ENCODE measurements at places on chromosomes 16 and 17.

- DNase-seq, result peak; percentile 74
Measured at GRCh38 chr17:79837888-79838521, 1.2 kb downstream of the CBX4 start.

DNA sequence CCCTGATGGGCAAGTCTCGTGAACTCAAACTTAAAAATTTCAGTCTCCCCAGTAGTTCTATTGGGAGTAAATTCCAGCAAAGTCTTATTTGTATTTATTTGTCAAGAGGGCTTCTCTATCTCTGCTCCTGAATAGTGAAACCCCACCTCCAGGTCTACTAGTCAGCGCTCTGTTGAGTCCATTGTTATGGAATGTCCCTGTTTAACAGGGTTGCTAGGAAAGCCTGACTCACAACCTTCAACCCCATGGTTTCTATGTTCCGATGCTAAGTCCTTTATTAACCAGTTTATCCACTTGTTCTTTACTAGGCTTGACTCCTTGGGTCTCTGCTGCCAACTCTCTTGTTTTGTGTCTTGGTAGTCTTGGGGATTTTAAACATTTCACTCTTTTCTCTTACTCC lies 250.7 kb upstream of the MYOCD start:
- no peak for DNase-seq

GRCh38 chr17:73156887-73157520 lies 7.8 kb upstream of the SSTR2 start:
- no peak for DNase-seq

DNA sequence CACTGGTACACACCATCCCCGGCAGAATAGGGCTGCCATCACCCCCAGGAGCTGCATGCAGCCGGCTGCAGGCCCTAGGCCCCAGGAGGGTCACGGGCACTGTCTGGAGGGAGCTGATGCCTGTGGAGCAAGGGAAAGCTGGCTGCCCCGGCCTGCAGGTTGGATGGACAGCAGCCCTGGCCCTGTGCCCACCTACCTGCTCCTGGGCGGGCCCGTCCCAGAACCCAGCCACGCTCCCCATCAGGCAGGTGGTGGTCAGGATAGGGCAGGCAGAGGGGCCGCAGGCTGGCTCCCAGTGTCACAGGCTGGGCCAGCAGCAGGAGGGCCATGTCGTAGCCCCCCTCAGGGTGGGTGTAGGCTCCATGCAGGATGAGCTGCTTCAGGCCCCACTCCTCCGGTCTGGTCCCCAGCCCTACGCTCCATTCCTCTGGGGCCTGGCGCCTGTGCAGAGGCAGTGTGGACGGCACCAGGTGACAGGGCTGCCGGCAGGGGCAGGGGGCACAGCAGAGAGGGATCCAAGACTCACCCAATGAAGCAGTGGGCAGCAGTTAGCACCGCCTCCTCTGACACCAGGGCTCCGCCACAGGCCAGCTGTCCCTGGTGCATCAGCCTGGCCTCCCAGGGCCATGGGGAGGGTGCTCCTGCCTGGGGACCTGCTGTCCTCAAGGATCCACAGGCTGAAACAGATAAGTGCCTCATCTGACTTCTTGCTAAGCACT lies 4.0 kb downstream of the PRSS53 start:
- no peak for DNase-seq

DNA sequence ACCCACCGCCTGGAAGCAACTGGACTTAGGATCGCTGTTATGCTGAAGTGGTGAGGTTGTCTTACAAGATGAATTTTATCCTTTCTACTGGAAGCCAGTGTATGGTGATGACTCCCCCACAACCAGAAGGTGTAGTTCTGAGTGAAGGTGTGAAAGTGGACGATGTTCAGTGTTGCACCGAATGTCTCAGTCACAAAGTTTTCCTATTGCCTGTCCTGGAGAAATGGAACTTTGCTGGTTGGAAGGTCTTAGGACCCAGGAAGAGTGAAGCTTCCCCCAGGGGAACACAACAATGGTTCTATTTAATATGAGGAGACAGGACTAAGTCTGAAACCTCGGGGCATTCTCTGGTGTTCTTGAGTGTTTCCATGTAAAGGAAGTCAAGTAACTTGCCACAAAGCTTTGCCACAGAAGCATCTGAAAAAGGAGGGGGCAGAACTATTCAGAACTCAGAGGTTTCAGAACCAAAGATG lies 44.2 kb downstream of the USP22 start:
- DNase-seq, result no peak

GRCh38 chr17:8314797-8315763 lies 5.0 kb downstream of the ARHGEF15 start:
- no peak for DNase-seq

GRCh38 chr16:49782405-49782804 lies 73.5 kb downstream of the ZNF423 start:
- no peak for DNase-seq

DNA sequence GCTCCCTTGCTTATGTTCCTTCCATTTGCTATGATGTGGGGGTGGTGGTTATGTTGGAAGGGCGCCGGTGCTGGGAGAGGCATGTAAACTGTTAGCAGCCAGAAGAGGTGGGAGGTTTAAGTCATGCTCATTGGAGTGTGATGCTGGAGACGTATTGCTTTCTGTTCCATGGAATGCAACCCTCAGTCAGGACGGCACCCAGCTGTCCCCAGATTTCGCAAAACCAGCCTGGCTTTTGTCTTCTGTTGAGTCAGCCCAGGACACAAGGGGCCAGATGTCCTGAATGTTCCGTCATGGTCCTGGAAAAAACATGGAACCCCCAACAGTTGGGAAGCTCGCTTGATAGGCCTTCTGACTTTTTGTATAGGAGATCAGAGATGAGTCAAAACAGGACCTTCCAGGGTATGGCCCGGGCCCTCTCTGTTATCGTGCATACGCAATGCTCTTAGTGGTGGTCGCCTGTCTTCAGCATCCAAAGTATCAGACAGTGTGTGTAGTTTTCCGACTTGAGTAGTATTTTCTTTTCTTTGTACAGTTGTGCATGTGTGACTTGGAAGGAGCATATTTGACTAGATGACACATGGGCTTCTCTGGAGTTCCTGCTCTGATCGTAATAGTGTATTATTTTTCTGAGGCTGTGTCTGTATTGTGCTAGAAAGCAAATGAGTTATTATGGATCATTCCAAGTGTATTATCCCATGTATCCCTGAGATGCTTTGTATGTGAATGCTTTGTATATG lies 201.9 kb downstream of the SNX29 start:
- no peak for DNase-seq

- no peak for DNase-seq
Measured at GRCh38 chr17:48893646-48894508, 1.3 kb downstream of the ATP5MC1 start.

DNA sequence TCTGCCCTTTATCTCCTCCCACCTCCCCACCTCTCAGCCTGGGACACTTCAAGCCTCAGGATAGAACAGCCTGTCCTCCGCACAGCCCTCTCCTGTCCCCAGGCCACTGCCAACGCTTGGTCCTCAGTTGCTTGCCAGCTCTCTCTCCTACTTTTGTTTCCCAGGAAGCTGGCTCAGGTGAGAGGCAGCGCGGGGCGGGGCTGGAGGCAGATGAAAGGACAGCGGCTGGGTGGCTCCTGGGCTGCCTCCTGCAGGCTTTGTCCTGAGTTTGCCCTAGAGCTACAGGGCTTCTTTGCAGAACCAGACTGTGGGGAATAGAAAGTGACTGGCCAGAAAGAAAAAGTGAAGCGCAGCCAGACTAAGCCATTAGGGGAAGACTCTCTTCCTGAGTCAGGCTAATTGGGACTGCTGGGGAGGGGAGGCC lies 48.2 kb upstream of the CDC42EP4 start:
- no peak for DNase-seq

- DNase-seq, result no peak
Measured at GRCh38 chr17:68961214-68961882, 6.2 kb upstream of the ABCA8 start.

DNA sequence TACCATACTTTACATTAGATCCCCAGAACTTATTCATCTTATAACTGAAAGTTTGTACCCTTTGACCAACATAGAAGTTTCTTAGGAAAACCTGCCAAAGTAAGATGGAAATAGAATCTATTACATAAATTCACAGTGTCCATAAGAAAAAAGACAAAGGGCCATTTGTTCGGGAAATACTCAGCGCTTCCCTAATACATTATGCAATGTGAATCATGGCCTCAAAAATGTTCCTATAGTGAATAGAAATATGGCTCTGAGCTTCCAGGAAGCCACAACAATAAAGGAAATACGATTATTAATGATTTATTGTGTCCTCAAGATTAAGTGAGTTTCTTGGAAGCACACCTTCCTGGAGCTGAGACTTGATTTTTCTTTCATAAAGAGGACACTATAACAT lies 51.5 kb downstream of the GPRC5B start:
- DNase-seq, result no peak

GRCh38 chr16:50925758-50926357 lies 184.0 kb downstream of the CYLD start:
- no peak for DNase-seq

GRCh38 chr17:31291820-31292219 lies 5.2 kb downstream of the OMG start:
- DNase-seq, result no peak

- DNase-seq, result no peak
Measured at GRCh38 chr16:69285240-69285639, 25.9 kb upstream of the VPS4A start.

GRCh38 chr16:28218109-28218508 lies 6.3 kb upstream of the XPO6 start:
- peak; percentile 83 for DNase-seq

DNA sequence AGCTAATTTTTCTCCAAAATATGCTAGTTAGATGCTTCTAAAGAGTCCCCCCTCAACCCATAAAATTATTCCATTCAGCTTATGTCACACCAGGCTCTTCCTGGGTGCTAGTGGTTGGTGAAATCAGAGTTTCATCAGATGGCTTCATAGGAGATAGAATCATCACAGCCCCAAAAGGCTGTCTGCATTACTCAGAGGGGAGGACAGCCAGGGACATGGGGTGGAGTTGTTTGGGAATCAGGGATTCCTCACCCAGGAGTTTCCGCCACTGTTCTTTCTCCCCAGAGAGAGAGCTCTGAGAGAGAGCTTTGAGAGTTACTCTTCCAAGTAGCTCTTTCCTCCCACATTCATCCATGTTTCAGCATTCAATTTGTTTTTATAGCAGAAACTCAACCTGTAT lies 288 bp upstream of the KRT34 start:
- no peak for DNase-seq

GRCh38 chr16:12538667-12539091 lies 265.0 kb downstream of the CPPED1 start:
- no peak for DNase-seq

GRCh38 chr16:53892155-53892554 lies 188.2 kb downstream of the FTO start:
- no peak for DNase-seq

DNA sequence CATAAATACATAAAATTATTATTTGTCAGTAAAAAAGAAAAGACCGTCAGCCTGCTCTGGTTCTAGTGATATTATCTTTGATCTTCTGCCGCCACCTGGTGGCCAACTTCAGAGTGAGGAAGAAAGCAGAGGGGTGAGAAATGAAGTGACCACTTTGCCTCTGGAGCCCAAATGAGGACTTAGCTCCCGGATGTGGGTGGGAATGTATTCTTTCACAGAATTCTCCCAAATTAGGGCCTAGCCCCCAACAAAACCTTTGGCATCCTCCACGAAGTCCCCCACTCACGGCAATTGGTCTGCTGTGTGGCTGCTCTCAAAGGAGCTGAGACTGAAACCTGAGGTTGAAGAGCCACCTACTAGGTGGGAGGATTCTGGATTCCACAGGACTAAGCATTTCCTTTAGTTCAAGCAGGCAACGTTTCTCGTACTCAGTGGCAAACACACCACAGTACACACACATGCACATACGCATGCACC lies 4.9 kb upstream of the ZNF267 start:
- peak; percentile 93 for DNase-seq

DNA sequence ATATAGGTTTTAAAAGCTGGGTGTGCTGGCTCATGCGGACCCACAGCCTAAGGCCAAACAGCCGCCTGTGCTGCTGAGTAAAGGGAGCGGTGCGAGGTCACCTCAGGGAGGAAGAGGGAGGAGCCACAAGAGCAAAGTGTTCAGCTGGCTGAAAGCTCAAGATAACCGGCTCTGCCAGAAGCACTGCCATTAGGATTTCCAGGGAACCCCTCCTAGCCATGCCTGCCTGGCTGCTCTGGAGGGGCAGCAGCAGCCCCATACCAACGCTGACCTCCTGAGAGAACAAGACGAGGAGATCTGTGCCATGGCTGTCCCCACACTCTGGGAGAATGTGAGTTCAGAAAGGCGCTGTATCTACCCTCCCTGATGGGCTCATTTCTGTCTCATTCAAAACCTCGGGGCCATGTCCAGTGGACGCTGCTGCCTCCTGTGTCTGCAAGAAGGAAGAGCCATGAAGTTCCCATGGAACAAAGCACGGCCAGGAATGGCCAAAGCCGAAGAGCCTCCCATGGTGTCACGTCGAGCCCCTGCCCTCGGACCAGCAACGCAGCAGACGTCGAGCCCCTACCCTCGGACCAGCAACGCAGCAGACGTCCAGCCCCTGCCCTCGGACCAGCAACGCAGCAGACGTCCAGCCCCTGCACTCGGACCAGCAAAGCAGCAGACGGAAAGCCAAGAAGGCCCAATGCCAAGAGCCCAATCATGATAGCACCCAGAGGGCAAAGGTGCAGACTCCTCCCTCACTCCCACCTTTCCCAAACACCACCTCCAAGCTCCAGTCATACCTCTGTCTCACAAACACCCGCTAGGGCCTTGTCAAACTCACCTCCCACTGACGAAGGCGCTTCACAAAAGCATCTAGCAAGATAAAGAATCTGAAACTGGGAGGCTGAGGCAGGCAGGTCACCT lies 107.0 kb downstream of the ANKRD11 start:
- DNase-seq, result no peak
